Fibroblast of villous mesenchyme (primary cell): ENCODE measurements at places on chromosomes 2 and 18.
A peak's percentile ranks its signal among the peaks of the same experiment; 100 is the strongest.

DNA sequence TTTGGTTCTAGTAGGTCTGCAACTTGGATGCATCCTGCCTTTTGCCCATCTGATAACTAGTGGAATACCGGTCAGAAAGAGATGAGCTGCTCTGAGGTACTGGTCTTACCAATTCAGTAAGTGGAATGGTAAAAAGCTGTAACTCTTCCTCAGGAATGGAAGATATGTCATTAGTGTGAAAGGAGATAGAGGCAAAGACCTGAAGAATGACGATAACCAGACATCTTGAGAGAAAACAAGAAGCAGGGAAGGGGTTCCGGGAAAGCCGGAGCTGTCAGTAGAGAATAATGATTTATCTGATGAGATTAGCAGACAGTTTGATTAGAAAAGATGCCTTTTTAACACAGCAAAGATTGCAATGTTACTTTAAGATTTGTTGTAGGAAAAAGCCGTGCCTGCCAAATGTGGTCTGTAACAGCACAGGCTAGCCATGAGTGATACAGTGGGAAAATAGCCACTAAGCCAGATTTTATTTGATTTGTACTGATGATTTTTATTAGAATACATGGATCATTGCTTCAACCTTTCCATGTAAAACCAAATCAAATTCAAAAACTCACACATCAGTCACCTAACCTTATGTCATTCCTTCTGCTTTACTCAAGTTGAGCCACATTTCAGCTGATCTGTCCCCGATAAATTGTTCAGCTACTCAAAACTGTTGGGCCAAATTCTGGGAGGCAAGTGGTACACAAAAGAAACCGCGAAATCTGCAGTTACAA is 110.0 kb downstream of the TCF4 start:
- peak; percentile 62 for DNase-seq

- DNase-seq: no peak
Measured at GRCh38 chr2:103135679-103136078, 373.8 kb downstream of the TMEM182 start.

DNA sequence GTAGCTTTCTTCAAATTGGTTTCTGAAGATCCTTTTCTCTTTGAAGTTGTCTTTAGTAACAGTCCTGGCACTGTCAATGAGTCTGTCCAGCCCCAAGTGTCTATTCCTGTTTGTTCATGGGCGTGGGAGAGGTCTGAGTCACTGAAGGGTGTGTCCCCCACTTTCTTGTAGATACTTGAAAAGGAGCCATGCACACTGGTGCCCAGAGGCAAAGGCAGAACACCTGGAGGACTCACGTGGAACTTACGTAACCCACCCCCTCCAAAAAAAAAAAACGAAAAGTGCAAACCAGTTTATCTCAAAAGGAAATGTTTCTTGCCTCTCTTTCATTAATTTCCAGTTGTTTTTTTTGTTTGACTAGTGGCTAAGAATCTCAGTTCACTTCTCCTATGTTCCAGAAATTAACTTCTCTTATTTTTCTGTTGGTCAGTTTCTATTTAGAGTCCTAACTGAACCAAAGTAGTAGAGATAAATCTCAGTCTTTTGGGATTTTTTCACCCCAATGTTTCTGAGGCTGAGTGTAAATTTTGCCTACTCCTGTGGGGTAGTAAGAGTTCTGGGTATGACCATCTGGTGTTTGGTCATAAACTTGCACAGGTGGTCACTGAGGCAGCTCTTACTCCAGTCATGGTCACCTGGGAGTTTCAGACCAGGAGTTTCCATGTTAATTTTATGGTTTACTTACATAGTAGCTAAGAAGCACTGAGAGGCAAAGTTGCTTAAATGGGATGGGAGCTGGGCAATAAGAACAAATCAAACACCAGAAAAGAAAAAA is 54.9 kb downstream of the DSC3 start:
- DNase-seq: no peak

GRCh38 chr18:9849407-9850283 is 36.1 kb upstream of the TXNDC2 start:
- peak; percentile 48 for DNase-seq

GRCh38 chr18:6741232-6741663 is 11.7 kb downstream of the ARHGAP28 start:
- peak; percentile 98 for DNase-seq

DNA sequence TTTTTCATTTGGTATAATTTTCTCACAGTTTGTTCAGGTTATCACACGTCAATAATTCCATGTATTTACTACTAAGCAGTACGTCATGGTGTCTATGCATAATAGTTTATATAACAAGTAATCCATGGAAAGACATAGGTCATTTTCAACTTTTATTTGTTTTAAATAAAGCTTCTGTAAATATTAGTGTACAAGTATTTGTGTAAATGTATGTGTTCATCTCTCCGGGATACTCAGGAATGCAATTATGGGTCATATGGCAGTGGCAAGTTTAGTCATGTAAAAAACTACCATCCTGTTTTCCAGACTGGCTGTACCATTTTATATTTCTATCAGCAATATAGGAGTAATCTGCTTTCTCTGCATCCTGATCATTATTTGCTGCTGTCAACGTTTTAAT is 231.1 kb upstream of the ZNF804A start:
- DNase-seq: no peak
